ENCODE measurements at places on chromosomes 11 and 22.

- ATAC-seq = no peak
Observed at GRCh38 chr11:108597736-108598355, 4.3 kb upstream of the EXPH5 start.

DNA sequence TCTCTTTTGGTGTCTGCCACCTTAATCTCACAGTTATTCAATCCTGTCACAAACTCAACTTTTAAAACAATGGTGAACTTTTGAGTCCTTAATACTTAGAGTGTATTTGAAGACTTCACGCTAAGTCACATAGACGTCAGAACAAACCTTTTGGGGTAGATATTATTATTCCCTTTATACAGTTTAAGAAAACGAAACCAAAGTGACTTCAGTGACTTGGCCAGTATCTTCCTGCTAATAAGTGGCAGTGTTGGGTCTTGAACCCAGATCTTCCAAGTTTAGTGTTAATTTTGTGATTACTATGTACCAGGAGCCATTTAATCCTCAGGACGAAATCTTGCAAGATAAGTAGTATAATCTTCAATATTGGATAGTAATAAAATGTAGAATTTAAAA is 691 bp downstream of the CEP295 start:
- no peak for ATAC-seq

GRCh38 chr11:95487938-95488337 is 256.9 kb upstream of the SESN3 start:
- no peak for ATAC-seq

- ATAC-seq = no peak
Observed at GRCh38 chr11:44333271-44334218, 23.6 kb upstream of the ALX4 start.

DNA sequence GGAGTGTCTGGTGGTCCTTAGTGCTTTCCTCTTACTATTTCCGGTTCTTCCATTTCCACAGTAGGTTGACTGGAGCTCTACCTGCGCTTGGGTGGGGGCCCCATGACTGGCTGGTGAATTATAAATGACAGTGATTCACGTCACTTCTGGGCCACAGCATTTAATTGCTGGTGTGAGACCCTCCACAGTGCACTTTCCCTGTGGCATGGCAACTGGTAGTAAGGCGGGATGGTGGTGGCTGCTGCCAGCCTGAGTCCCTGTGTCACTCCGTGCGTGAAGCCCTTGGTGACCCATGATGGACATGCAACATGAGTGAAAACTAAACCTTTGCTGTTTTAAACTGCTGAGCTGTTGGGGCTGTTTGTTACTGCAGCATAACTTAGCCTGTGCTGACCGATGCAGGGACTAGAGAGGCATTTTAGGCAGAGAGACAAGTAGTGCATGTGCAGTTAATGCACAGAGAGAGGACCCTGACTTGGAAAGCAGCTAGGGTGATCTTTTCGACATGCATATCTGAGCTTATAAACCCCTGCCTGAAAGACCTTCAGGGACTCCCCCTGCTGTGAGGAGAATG is 3.1 kb downstream of the PRDM11 start:
- ATAC-seq = no peak

GRCh38 chr11:66226101-66226500 is 42.3 kb upstream of the RAB1B start:
- ATAC-seq = no peak

- no peak for ATAC-seq
Observed at GRCh38 chr11:1519028-1520010, 32.7 kb upstream of the MOB2 start.

DNA sequence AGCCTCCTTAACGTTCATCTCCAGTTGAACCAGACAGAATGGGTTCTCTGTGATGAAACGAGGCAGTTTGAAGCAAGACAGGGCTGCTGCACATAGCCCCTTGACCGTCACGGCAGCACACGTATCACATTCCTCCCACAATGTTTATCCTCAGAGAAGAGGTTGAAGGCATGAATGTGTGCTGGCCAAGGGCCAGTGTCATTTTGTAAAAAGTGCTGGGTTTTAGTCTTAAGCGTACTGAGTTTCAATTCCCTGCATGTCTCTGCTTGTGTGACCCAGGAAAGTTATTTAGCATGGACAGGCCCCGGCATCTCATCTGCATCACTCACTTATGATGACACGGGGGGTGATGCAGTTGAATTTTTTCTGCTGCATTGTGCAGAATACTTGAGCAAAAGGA is 31.6 kb downstream of the TTC12 start:
- ATAC-seq = no peak

- no peak for ATAC-seq
Observed at GRCh38 chr22:17046566-17047348, 38.0 kb upstream of the IL17RA start.

- ATAC-seq = no peak
Observed at GRCh38 chr11:100734743-100735527, 47.8 kb downstream of the ARHGAP42 start.

DNA sequence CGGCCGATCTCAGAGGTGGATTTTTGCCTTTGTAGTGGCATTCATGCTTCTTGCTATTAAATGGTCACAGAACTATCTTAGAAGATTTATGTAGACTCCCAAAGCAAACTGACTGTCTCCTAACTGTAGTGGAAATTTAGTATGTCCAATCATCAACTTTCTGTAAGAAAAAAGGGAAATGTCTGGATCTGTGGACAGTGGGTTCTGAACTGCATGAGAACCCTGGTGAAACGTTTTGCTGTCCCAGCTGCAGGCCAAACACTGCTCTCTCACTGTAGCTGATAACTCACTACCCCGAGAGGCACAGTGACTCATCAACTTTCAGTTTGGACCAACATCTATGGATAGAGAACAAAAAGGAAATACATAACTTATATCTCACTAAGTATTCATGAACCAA is 387.1 kb downstream of the SOX6 start:
- peak; percentile 70 for ATAC-seq

GRCh38 chr11:124176925-124177715 is 6.0 kb upstream of the OR10D3 start:
- ATAC-seq = no peak

DNA sequence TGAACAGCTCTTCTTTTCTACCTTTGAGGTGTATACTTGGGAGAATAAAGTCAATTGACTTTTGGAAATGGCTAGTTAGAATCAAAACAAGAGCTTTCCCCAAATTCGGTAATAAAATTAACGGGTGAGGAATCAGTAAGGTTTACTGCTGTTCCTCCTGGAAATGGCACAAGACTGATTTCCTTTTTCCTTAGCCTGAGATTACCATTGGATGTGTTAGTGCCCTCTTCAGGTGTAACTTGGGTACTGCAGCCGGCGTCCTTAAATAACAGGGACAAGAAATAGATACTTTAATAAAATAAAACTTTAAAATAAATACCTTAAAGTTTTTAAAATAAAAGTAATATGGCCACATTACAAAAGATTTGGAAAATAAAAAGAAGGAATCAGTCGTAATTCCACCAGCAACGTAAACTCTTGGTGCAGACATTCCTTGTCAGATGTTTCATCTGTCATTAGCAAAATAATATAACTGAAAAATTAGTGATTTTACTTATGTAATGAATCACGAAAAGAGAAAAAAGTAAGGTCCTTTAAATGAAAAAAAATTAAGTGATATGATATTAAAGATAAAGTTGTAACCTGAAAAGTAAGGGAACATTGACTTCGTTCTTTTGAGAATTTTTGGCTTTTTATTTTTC is 29.7 kb downstream of the ZFTA start:
- no peak for ATAC-seq

- ATAC-seq = no peak
Observed at GRCh38 chr11:25536289-25536688, 795.6 kb upstream of the ANO3 start.

- ATAC-seq = no peak
Observed at GRCh38 chr11:86396396-86396795, 21.7 kb downstream of the CCDC81 start.

GRCh38 chr22:24188705-24189248 is 7.5 kb downstream of the SUSD2 start:
- ATAC-seq = no peak

DNA sequence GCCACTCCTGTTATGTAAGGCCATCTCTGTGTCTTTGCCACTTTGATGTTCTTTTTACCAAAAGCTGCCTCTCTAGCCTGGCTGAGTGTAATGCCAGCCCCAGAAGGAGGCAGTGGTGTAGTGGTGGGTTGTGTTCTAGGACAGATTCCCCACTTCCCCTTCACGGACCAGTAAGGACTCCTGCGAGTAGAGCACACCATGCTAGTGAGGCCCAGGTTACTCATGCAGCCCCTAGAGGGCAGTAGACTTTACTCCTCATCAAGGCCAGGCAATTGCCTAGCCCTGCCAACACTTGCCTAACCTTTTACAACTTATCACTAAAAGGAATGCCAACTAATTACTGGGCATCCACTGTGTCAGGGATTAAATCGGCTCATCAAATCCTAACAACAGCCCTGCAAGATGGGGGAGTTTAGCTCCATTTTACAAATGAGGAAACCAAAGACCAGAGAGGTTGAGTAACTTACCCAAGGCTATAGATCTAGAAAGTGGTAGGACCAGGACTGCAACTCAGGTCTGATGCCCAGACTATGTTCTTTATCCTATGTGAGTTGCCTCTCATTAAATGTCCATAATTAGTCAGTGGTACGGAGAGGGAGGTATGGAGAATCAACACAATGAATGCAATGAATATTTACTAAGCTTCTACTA is 75.3 kb downstream of the APIP start:
- peak; percentile 71 for ATAC-seq

- no peak for ATAC-seq
Observed at GRCh38 chr11:27064086-27064485, 23.5 kb downstream of the BBOX1 start.

- no peak for ATAC-seq
Observed at GRCh38 chr11:37459456-37459855, 861.4 kb upstream of the RAG2 start.

DNA sequence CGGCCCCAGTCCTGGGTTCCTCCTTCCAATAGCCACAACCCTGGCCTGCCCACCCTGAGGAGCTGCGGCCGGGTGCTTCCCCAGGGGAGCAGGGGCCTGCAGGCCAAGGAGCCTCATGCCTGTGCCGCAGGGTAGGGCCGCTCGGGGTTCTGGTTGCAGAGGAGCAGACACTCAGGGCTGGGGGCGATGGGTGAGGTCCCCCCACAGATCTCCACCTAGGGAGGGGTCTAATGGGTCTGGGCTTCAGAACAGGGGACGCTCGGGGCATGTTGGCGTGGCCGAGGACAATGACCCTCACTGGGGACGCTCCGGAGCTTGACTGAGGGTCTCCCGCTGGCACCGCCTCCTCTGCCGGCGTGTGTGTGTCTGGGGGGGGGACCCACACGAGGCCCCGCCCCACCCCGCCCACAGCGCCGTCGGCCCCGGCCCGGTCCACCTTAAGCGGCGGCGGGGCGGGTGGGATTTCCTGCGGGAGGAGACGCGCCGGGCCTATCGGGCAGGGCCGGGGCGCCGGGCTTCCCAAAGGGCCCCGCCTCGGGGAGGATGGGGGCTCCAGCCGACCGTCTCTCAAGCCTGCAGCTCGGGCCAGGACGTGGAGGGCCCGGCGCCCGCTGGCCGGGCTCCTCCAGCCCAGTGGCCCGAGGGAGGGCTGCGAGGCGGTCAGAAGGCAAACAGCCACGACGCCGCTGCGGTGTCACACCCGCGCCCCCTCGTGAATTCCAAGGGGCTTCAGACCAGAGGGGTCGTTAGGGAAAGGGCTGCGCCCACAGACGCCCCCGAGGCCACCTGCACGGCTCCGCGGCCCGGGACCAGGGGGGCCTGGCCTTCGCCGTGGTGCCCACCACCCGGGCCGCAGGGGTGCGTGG is 640 bp upstream of the ZDHHC8 start:
- peak; percentile 68 for ATAC-seq

- peak; percentile 83 for ATAC-seq
Observed at GRCh38 chr22:42169055-42169469, 38.5 kb upstream of the CYP2D6 start.

DNA sequence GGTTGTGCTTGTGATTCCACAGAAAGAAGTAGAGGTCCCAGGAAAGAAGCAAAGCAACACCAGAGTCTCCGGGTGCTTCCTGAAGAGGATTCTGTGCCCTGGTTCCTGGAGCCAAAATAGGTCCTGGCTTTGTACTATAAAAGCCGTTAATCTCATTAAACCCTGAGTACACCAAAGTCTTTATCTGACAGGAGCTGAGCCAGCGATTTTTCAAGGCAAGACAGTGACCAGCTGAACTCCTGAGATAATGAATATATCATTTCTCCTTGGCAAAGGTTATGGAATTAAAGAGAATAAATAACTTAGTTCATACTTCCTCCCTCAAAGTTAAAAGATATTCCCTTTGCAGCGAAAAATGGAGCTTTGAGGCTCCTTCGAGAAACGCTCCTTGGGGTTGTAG is 5.2 kb downstream of the TMEM138 start:
- ATAC-seq = no peak

GRCh38 chr22:24474221-24474620 is 20.9 kb upstream of the UPB1 start:
- ATAC-seq = no peak

- no peak for ATAC-seq
Observed at GRCh38 chr22:40749829-40750228, 69.3 kb downstream of the SLC25A17 start.

GRCh38 chr11:469684-470560 is 19.8 kb downstream of the PTDSS2 start:
- ATAC-seq = no peak

DNA sequence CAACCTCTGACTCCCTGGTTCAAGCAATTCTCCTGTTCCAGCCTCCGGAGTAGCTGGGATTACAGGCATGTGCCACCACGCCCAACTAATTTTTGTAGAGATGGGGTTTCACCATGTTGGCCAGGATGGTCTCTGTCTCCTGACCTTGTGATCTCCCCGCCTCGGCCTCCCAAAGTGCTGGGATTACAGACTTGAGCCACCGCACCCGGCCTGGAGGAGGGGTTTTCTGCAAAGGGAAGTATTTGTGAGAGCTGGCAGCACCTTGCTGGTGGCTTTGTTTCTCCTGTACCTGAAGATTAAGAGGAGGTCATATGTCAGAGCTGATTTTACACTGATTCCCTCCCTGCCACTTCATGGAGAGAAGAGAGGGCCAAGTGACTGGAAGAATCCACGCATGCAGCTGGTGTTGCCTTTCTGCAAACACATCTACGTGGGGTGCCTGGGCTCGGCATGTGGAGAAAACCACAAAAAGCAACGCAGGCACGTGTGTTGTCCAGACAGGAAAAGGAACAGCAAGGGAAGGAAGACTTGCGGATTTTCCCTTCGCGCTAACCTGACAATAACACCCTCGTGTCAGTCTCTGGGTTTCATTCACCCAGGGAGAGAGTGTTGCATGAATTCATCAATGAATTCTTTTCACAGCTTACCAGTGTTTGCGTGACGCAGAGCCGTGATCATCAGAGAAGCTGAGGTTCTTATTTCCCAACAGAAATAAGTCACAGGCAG is 61.9 kb downstream of the TSPAN18 start:
- ATAC-seq = no peak

GRCh38 chr11:67315325-67315909 is 12.1 kb downstream of the SSH3 start:
- ATAC-seq = no peak

DNA sequence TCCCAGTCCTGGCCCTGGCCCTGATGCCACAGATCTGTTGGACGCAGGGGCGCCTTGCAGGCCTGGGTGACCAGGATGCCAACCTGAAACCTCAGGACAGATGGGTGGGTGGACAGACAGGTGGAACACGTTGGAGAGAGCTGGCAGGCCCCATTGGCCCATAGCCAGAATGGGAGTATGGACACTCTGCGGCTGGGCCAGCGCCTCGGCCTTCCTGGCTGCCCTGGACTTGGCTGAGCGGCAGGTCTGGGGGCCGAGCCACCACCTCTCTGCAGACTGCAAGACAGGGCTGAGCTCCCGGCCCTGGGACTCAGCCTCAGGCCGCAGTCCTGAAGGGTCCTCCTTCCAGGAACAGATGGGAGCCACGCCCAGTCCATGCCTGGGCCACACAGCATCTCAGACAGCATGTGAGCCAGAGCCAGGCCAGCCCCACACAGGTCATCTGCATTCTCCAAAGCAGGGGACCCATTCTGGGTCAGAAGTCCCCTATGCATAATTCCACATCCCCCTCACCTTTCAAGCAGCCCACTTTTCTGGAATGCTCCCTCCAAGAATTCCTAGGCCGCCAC is 14.1 kb downstream of the WNT7B start:
- no peak for ATAC-seq
